ENCODE measurements at places on chromosomes 5 and 9.

DNA sequence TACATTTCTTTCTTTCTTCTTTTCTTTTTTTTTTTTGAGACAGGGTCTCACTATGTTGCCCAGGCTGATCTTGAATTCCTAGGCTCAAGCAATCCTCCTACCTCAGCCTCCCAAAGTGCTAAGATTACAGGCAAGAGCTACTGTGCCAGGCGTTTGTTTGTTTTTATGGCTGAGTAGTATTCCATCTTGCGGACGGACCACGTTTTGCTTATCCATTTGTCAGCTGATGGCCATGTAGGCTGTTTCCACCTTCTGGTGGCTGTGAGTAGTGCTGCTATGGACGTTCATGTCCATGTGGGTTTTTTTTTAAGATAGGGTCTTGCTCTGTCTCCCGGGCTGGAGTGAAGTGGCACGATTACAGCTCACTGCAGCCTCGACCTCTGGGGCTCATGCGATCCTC lies 2.5 kb downstream of the DOK3 start:
- no peak for DNase-seq

GRCh38 chr5:82835488-82835887 lies 241.7 kb downstream of the TMEM167A start:
- no peak for DNase-seq

- DNase-seq: no peak
Observed at GRCh38 chr5:113147537-113147936, 170.9 kb downstream of the DCP2 start.

GRCh38 chr9:135032868-135033460 lies 54.5 kb upstream of the OLFM1 start:
- no peak for DNase-seq

- no peak for DNase-seq
Observed at GRCh38 chr5:112738191-112738560, 491 bp downstream of the APC start.

GRCh38 chr5:153891394-153891793 lies 147.3 kb downstream of the FAM114A2 start:
- DNase-seq: no peak

- DNase-seq: no peak
Observed at GRCh38 chr5:108739376-108739775, 8.3 kb upstream of the FER start.

GRCh38 chr5:40121236-40121635 lies 558.5 kb upstream of the PTGER4 start:
- no peak for DNase-seq

DNA sequence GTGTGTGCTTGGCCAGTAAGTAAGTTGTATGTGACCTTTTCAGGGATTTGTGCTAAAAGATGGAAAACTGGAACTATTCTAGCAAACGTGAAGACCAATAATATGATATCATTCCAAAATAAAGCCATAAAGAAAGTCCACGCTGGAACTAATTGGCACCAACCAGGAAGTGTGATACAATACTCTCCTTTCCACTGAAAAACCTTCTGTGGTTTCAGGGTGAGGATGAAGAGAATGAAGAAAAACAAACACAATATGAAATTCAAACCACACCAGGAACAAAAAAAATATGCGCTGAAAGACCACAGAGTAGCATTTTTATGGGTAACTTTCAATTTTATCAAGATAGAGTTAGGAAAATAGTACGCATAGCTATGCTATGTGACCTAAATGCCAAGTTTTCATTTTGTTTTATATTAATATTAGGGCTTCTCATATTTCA lies 105.8 kb downstream of the EFNA5 start:
- no peak for DNase-seq

DNA sequence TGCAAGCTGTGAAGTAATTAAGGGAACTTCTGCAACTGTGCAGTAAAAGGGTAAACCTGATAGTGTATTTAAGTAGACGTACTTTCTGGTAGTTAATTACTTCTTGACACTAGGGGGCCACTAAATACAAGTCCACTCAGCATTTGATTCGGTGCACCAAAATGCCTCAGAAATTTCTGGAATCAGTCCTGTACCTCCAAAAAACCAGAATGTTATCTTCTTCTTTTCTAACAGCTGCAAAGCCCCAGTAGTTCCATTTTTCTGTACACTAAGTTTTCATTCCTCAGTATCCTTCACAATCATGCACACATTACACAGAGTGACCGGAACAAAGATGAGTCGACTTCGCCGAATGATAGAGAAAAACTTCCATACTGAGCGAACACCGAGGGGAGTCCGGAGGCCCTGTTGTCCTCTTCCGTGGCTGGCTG lies 484 bp downstream of the GFM2 start:
- DNase-seq: no peak

DNA sequence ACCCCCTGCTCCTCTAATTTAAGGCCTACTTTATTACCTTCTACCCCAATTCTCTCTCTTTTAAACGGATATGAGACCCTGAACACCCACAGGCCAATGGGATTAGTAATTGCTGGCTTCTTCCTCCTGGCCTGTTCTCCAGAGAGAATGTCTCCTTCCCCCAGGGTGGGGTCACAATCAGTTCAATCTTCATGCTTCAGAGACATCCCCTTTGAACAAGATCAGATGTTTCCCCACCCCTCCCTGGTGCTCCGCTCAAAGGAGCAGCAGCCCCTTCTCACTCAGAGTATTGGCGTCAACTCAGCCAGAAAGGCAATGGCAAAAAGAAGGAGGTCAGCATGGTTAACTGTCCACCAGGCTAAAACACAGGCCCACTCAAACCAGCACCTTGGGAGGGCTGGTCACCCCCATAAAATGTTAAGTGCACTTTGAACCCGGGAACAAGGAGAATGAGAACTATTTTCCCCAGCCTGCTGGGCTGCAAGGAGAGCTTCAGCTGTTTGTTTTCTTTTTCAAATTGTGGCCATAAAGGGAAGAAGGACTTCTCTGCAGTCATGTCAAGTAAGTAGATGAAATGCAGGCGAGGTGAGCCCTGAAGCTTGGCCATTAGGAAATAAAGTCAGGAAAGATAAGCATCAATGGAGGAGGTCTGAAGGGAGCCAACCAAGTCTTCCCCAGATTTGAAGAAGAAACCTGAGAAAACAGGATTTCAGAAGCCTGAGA lies 20.1 kb downstream of the LHFPL2 start:
- DNase-seq: no peak

DNA sequence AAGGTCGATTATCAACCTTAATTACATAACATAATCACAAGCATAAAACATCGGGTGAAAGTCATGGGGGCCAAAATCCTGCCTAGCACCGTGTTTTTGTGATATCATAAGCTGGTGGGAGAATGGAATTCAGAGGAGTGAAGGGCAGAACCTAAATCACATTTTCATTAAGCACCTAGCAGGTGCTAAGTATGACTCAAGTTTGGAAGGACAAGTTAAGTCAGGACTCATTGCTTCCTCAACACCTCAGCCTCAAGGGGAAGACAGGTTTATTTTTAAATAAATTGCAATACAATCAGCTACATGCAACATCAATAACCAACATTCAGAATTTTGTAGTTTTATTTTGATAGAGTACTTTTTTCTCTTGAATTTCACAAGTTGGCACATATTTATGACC lies 33.5 kb upstream of the GAS1 start:
- no peak for DNase-seq

- no peak for DNase-seq
Observed at GRCh38 chr5:100311806-100312205, 223.4 kb upstream of the FAM174A start.

DNA sequence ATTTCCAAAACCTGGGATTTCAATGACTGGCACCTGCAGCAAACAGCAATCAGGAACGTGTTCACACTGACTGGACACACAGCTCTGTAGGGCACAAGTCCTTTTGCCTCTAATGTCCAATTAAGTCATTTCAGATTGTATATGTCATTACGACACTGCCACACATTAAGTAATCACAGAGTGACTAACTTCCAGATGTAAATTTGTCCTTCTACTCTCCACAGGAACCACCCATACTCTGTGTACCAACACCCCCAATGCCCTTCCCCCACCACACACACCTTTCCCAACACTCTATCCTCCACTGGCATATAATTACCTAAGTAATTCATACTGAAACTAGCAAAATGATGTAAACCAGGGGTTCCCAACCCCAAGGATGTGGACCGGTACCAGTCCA lies 30.5 kb downstream of the LARS1 start:
- no peak for DNase-seq

GRCh38 chr5:68277431-68277830 lies 61.9 kb downstream of the PIK3R1 start:
- no peak for DNase-seq

DNA sequence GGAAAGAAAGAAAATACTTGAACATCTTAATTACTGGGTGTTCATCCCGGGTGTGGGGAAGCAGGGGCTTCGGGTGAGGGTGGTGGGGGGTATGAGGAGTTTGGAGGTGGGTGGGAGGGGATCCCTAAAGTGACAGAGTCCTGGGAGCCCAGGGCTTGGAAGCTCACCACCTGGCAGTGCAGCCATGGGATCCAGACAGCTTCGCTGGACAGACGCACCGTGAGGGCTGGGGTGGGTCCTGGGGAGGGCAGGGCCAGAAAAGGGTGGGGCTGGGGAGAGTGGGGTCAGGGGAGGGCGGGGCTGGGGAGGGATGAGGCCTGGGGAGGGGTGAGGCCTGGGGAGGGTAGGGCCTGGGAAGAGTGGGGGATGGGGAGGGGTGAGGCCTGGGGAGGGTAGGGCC lies 127.5 kb upstream of the LPCAT1 start:
- no peak for DNase-seq

- DNase-seq: no peak
Observed at GRCh38 chr9:70260606-70261005, 1.8 kb downstream of the SMC5 start.

GRCh38 chr9:112880650-112881049 lies 10.0 kb downstream of the SLC46A2 start:
- no peak for DNase-seq

DNA sequence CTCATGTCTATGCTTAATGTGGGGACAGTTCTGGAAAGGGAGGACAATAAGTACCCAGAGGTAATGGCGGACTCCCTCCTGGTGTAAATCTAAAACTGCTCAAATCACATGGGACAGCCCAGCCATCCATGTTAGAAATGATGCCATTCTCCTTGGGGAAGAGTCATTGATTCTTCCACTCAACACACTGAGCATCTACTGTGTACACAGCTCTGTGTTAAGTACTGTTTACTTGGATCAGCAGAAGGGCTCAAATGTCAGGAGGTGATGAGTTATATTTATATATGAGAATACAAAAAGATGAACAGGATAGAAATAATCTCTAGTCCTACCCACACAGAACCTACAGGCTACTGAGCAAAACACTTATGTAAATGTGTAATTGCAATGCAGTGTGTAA lies 31.8 kb upstream of the NANS start:
- DNase-seq: no peak

- DNase-seq: no peak
Observed at GRCh38 chr5:133232011-133232410, 180.2 kb downstream of the HSPA4 start.

- no peak for DNase-seq
Observed at GRCh38 chr9:99491408-99492158, 269.5 kb downstream of the SEC61B start.

DNA sequence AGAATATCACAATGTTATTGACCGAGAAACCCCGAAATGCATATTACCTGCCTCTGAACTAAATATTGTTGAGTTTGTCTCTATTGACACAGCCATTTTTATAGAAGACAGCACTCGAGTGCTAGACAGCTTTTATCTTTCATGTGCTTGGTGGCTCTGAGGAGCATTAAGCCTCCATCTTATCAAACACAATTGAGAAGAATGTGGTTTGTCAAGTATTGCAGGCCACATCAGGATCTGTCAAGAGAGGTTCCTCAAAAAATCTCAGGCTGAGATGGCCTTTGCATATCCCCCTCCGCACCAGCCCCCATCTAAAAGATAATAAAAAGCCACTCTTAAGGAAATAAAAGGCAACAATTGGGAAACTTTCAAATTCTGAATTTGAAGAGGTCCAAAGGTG lies 284.8 kb downstream of the DENND1A start:
- no peak for DNase-seq

DNA sequence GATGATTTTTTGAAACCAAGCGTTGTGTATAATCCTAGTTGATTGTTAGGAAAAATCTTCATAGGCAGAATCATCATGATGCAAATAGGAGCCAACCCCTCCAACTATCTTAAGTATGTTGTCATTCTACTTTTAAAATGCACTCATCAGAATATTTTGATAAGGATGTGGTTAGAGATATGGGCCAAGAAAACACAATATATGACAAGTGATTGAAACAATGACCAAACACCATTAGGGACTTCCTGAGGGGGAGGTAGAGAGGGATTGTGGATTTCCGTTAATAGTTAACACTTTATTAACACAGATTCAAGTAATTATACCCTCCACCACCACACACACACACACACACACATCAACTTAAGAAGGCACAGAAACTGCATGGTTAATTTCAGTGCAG lies 143.3 kb downstream of the ARSB start:
- DNase-seq: no peak

DNA sequence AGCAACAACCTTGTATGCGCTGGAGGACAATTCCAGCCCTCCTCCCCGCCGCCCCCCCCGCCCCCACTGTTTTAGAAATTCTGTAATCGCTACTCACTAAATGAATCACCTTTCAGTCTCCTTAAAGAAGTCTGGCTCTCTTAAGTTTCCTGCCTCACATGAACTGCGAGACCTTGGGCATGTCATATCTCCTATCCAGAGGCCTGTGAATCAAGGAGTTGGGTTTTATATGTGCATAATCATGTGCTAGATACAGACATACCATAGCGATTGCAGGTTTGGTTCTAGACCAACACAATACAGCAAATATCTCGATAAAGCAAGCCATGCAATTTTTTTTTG lies 337 bp upstream of the DMAC1 start:
- no peak for DNase-seq

- no peak for DNase-seq
Observed at GRCh38 chr5:73382401-73382740, 66.2 kb downstream of the FOXD1 start.

- no peak for DNase-seq
Observed at GRCh38 chr9:19231126-19231903, 822 bp downstream of the DENND4C start.

DNA sequence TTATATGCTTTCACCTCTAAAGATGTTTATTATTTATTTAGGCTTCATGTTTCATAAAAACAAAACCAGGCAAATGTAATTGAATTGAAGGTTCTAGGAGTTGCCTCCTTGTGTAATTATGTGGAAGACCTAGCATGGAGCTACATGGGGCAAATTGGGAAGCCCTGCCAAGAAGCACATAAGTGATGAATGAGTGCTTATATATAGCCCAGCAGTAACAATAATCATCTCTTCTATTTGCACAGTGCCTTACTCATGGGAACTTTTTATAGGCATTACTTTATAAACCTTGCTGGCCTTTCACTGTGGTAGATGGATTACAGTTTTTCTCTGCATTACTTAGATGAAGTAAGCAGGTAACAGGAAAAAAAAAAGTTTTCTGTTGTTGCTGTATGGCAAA lies 40.0 kb upstream of the GRAMD2B start:
- DNase-seq: no peak
